H4 (cell line): ENCODE measurements at places on chromosomes 7 and 10.

DNA sequence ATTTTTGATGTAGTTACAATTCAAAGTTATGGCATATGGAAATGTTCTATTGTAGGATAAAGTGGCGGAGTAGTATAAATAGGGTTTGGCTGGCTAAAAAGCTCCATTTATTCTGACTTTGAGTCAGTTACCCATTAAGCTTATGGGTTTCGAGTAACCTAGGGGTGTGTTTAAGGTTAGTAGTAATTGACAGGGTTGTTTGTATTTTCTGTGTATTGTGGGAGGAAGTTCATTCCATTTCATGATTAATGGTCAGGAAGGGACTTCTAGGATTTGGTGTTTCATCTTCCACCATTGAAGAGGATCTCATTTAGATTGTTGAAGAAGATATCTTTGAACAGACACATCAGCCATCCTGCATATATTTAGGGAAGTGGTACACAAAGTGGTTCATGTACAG is 75.0 kb downstream of the BICC1 start:
- DNase-seq: no peak

DNA sequence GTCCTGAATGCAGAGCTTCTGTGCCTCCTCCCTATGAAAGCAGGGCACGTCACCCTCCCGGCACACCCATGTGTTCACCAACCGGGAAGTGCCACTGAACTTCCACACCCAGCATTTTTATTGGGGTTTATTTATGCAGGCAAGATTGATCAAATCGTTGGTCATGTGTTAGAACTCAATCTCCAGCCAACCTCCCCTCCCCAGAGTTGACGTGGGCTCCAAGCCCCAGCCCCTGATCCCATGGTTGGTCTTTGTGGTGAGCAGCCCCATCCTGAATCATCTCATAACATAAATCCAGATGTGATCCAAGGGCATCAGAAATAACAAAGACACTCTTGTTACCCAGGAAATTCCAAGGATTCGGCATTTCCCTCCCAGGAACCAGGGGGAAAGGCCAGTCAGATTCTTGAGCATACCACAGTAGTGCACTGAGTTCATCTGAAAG is 151.2 kb downstream of the TPST1 start:
- peak; percentile 77 for DNase-seq

GRCh38 chr7:33379891-33380525 is 250.6 kb downstream of the BBS9 start:
- no peak for DNase-seq

- no peak for DNase-seq
Measured at GRCh38 chr7:1639071-1639470, 31.0 kb upstream of the ELFN1 start.

- no peak for DNase-seq
Measured at GRCh38 chr7:42319631-42320030, 82.6 kb upstream of the GLI3 start.

GRCh38 chr10:74652664-74653063 is 173.7 kb upstream of the KAT6B start:
- no peak for DNase-seq

GRCh38 chr10:123781956-123782500 is 109.6 kb downstream of the CPXM2 start:
- no peak for DNase-seq

DNA sequence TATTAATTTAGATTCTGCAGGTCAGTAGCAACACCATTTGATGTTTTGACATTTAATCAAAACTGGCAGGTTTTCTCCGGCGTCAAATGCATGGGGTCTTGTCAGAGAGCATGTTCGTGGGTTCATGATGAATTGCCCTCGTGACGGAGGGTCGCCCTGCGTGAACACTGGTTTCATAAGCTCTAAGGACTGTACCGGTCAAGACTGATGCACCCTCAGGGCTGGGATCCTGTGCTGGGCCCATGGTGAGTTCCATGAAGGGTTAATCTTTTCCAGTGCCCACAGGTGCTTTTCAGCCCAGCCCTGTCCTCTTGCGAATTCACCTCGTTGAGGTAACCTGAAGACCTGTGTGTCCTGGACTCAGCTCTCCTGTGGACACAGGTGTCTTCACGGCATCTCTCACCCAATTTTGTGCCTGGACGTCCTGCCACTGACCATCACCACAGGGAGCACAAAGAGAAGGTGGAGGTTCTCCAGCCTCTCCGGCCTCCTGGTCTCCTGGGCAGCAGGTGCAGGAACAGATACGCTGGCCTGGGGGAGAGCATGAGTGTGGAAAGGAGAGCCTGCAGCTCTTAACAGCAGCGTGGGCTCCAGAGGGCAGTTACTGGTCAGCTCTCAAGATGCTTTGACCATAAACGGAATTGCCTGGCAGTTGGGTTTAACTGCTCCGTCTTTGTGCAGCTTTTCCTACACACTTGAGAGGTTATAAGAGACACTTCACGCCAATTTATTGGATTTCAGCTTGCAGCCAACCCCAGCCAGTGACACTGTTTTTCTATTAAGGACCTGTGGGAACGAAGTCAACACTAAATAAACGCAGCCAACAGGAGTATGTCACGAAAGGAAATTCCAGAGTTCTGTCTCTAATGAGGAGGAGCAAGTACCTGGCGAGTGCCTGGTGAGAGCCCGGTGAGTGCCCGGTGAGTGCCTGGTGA is 37.4 kb upstream of the CFAP46 start:
- no peak for DNase-seq

- no peak for DNase-seq
Measured at GRCh38 chr10:118271671-118272070, 70.5 kb downstream of the FAM204A start.

DNA sequence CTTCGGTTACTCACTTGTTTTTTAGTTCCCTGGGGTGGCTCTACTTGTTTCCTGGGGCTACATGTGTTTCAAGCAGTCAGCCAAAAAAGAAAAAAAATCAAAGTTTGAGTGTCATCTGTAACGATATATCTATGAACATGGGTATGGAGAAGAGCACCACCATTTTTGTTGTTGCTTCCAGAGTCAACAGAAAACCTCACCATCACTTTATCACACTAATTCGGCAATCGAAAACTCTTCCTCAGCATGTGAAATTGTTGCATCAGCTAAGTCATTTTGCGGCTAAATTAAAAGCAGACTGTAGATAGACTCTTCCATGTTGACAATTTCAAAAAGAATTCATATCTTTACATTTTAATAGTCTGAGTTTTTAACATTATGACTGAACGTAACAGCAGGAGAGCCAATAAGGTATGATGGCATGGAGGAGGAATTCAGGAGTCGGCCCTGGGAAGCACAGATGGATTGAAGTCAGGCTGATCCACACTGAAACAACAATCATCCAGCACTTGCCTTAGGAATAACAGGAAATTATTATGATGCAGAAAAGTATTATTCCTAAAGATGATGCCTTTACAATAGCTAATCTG is 455.7 kb upstream of the KLF6 start:
- no peak for DNase-seq

DNA sequence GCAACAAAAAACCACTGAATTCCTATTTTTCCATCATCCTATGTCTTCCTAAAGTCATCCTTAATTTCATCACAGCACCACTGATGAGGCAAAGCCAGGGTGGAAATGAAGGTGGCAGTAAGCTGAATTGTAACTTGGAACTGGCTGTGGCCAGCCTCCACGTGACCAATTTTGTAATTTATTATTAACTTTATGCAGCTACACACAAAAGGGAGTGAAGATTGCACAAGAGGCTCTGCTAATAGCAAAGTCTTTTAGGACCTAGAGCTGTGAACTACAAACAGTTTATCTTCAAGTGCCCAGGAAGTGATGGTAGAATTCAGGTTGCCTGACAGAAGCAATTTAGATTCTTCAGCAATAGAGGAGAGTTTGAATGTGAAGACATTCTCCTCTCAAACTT is 176.4 kb downstream of the CCDC71L start:
- DNase-seq: no peak

- DNase-seq: peak; percentile 60
Measured at GRCh38 chr7:131103997-131104396, 223.7 kb upstream of the MKLN1 start.

- no peak for DNase-seq
Measured at GRCh38 chr10:131954356-131954965, 27.3 kb downstream of the BNIP3 start.

- peak; percentile 30 for DNase-seq
Measured at GRCh38 chr10:19922236-19922963, 106.2 kb downstream of the PLXDC2 start.

GRCh38 chr10:88783724-88784123 is 18.8 kb upstream of the LIPM start:
- DNase-seq: peak; percentile 11

- DNase-seq: peak; percentile 88
Measured at GRCh38 chr7:51045319-51046102, 262.8 kb upstream of the GRB10 start.

DNA sequence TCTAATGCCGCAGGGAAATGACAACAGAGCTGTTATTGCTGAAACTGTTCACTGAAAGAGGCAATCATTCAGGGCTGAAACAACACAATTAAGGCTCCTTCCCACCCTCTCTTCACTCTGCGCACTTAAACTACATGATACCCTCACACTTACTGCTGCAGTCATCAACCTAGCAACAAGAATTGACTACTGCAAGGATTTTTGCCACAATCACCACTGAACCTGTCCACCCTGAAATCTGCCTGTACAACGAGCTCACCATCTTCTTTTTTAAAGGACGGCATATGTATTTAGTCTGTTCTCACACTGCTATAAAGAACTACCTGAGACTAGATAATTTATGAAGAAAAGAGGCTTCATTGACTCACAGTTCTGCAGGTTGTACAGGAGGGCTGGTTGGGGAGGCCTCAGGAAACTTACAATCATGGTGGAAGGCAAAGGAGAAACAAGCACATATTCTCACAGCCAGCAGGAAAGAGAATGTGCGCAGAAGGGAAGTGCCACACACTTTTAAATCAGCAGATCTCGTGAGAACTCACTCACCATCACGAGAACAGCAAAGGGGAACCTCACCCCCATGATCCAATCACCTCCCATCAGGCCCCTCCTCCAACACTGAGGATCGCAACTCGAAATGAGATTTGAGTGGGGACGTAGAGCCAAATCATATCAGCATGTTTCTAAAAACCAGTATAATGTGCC is 131.7 kb downstream of the SORCS1 start:
- DNase-seq: no peak

DNA sequence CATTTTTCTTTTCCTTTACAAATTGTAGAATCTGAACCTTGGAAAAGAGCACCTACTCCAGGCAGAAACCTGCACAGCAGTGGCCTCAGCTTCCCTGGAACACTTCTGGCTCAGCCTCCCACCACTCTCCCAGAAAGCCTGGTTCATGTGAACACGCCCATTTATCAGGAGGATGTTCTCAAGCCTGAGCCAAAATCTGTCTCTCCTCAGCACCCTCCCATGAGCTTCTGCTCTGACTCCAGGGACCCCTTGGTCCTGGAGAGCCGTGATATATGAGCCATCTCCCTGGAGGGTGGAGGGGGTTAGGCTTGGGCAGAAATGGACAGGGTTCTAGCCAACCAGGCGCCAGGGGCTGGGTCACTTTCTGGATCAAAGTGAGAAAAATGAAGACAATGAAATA is 10.1 kb downstream of the GDF2 start:
- DNase-seq: no peak

DNA sequence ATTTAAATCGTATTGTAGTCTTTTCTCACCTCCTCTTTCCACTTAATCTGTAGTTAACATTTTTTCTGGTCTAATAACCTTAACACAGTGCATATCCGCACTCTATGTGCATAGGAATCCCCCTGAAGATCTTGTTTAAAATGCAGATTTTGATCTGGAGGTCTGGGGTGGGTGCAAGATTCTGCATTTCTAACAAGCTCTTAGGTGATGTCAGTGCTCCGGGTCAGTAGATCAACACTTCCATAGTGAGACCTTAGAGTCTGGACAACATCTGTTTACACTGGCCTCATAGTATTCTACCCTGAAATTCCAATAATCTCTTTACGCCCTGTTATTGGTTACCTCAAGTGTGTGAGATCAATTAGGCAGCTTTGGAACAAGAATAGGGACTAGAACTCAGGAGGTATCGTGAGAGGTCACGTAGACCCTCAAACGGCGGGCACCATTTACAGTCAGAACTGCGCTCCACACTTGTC is 434 bp upstream of the PLEKHA8 start:
- DNase-seq: no peak

GRCh38 chr10:72800000-72800740 is 93.4 kb upstream of the OIT3 start:
- DNase-seq: no peak

DNA sequence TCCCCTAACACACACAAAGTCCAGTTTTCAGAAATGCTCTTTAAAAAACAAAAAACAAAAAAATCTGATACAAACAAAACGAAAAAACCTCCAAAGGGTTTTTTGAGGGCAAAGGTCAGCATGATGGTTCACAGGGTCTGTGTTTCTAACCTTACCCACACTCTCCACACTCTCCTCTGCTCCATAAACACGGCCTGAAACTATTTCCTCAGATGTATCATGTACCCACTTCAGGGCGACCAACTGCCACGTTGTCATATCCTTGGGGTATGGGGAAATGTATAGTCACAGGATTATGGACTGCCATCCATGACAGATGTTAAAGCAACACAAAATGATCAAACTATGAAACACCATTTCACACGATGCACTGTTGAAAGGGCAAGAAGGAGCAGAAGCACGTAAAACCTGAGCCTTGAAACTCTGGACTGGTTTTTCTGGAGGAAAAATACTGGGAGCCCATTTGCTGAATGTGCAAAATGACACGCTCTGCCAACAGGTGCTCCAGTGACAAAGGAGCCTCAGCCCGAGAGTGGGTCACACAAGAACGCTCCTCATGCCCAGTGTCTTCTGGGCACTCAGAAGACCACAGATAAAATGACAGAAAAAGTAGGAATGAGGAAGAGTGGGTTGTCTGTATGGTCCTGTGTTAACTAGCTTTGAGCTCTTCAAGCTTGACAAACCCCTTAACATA is 15.8 kb downstream of the NAPEPLD start:
- DNase-seq: no peak

- DNase-seq: no peak
Measured at GRCh38 chr7:68009716-68010115, 1013.1 kb downstream of the TYW1 start.

DNA sequence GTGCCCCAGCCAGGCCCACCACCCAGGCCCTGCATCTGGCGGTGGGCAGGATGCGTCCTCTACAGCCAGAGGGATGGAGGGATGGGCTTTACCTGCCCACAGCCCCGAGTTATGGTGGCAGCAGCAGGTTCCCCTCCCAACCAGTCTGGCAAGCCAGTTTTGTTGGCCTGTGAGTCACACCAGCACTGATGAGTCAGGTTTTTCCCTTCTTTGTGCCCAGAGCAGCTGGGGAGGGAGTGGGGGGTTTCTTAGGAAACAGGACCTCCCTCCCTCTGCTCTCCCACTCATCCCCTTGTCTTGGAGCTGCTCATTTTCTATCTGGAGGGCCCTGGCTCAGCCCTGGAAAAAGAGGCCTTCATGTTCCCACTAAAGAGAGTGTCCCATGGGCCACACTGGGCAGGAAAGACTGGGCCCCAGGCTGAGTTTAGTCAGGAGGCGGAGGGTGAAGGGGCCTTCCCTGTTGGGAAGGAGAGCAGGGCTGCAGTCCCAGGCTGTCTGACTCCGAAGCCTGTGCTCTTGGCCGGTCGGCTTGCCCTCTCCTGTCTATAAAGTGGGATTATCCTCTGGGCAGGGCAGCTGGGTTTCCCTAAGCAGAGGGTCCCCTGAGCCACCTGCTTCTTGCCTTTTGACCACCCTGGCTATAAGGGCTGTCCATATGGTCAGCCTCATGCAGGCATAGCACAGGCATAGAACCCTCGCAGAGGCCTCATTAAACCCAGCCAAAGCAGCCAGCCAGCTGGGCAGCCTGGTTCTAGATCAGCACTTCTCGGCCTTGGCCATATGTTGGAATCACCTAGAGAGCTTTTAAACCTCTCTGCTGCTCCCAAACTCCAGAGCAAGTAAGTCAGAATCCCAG is 30.2 kb upstream of the ANKRD2 start:
- DNase-seq: peak; percentile 92

GRCh38 chr10:72386916-72387586 is 32.3 kb upstream of the DNAJB12 start:
- no peak for DNase-seq
